Posterior cingulate gyrus (tissue), 11 donors: ENCODE measurements at places on chromosomes 5 and 9.

GRCh38 chr5:165138236-165138635 lies 1632.8 kb downstream of the MAT2B start:
- DNase-seq, result no peak

DNA sequence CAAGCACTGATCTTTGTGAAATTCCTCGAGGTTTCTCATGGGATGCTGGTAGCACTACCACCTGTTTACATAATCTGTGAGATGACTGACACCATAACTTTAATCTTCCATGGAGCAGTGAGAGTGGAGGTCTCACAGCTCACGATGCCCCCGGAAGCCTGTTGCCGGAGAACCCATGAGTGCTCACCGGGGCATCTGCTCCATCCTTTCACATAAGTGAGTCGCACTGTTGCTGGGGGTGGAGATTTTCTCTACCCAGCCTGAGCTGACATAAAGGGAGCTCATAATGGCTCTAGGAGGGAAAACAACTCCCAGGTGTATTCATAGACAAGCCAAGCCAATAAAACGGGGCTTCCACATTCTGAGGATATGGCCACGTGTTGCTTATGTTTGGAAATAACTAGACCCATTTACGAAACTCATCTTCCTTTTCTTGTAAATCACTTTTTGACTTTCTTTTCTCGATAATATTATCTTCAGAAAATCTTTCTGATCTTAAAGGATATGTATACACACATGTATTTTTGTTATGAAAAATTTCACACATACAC lies 11.2 kb upstream of the GFPT2 start:
- no peak for DNase-seq

- DNase-seq, result no peak
These were observed 27.3 kb upstream of the TTC23L start for GRCh38 chr5:34811706-34812105.

- no peak for DNase-seq
These were observed 74.0 kb upstream of the CCNG1 start for GRCh38 chr5:163363389-163363788.

- no peak for DNase-seq
These were observed 110.0 kb downstream of the PAX5 start for GRCh38 chr9:36924071-36924470.

DNA sequence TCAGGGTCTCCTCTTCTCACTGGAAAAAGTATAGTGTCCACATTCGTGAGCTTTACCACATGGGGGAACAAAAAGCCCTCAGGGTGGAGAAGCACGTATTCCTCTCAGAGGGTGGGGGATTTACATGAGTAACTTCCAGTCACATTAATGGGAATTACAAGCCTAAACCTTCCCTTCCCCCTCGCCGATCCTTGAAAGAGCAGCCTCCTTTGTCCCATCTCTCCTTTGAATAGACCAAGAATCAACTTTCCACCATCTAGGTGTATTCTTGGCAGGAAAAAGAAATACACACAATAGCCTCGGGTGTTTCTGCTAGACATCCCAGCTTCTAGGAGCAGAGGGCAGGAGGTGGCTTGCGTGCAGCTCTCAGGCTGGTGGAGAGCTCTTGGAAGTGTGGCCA lies 144.4 kb downstream of the ZNF462 start:
- no peak for DNase-seq

DNA sequence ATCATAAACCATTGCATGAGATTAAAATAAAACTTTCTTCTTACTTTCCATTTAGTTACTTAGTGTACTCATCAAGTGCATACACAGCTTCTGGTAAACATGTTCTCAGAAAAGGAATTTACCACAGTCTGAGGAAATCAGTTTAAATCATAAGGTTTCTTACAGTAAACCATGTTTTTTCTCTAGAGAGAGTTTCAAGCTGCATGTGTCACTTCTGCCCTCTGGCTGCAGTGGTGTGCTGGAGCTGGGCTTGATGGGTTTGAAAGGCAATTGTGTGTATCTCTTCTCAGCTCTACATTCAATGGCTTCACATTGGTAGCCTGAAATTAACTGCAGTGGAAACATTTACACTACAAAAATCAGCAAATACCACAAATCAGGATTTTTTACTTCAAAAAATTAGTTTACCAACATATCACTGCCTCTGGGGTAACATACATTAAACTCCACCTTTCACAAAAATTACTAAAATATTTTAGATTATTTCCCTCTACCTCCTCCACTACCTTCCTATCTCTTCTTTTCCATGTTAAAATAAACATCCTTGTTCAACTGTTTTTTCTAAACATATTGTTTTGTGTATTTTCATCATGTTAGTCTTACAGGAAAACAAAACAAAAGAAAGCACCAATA lies 414.3 kb downstream of the ANXA1 start:
- DNase-seq, result peak; percentile 75

DNA sequence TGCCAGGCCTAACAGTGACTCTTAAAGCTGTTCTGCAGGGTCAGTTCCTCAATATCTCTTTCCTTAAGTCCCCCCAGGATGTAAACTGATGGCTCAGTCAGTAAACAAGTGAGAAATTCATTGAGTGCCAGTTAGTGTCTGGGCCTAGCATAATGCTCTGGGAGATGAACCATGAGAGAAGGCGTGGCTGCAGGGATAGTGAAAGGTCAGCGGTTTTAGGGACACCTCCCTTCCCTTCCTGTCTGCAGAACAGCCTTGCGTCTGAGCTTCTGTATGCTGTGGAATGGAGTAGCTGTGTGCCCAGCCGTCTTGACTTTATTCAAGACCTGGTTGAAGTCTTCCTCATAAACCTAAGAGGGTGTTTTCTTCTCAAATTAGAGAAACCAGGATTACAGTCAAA lies 46.7 kb upstream of the DMRT3 start:
- no peak for DNase-seq

DNA sequence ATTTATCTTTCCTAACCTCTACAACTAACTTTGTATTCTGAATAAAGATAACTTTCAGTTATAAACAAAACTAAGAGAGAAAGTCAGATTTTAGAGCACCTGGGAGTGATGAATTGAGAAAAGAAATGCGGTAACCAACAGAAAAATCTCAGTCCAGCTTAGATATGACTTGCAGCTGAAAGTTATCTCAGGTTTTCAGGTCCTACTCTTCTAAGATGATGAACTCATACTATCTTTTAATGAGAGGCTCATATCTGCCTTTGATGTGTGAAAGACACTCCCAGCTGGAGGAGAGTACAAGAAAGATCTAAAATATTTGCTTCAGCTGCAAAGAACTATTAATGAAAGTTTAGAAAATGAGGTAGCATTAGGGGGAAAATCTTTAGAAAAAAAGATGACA lies 190.5 kb downstream of the DENND1A start:
- DNase-seq, result no peak

GRCh38 chr9:111812337-111812736 lies 17.6 kb upstream of the SHOC1 start:
- no peak for DNase-seq

DNA sequence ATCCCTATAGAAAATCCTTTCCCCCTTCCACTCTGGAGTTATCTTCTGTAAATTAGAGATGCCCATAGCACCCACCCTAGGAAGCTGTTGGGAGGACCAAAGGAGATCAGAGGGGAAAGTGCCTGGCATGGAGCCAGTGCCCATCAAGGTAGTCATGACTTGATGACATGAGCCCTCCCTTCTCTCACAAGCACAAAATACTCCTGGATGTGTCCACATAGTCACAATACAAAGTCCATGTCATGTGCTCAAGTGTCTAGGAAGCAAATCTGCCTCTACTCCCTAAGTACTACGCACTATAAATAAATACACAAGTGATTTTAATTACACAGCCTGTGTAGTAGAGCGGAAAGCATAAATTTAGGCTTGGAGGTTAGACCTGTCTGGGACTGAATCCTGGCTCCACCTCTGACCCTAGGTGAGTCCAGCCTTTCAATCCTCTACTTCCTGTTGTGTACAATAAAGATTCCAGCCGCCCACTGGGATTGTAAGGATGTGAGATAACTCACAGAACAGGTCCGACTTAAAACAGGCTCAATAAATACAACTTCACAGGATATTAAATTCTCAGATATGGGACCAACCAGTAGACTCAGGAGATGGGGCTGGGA lies 30.6 kb downstream of the TTC39B start:
- DNase-seq, result no peak

DNA sequence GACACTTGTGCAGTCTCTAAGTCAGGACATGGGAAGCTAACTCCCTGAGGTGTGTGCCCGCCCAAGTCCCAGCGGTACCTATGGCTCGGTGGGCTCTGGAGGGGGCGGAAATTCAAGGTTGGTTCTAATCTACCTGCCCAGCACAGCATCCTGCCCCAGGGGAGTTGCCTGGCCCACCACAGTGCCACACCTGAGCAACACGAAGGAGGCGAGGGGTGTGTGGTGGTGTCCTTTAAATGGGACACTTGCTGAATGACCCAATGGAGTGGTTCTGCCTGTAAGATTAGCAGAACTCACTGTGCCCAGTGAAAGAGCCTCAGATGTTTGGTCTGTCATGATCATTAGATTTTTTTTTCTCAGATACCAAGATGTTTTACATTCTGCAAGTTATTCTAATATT lies 70.7 kb upstream of the OTULINL start:
- no peak for DNase-seq

DNA sequence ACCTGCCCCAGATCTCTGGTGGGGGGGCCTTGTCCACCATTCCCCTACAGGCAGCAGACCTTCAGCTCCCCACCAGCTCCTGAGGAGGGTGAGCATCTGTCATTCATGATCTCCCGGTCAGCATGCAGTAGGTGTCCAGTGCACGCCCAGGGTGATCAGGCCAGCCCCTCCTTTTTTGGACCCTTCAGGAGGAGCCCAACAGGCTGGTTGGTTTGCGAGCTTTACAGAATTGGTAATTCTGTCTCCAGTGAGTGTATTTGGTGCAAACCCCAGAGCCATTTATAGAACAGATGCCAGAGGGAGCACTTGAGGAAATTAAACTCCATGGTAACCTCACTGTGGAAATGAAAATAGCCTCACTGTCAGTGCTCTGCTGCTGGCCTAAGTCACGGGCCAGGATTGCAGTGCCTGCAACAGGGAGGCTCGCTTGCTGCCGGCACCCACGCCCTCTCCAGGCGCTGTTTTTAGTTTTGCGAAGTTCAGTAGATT lies 23.4 kb downstream of the WNK2 start:
- peak; percentile 64 for DNase-seq

DNA sequence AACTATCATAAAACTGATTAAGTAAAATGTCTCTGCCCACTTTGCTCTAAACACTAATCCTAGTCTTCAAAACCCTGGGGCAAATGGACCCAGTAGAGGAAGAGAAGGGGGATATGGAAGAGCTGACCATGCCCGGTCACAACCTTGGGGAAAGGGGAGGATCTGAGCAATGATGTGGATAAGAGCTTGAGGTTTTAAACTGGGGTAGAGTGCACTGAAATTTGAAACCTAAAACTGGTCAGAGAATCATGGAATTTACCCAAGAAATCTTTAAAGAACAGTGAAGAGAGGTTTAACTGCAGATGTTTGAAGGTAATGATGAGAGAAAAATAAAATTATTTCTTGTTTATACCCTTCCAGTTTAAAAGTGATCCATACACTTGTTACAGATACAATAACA lies 110.8 kb downstream of the MRPS30 start:
- DNase-seq, result no peak

- peak; percentile 95 for DNase-seq
These were observed 4.3 kb upstream of the AHRR start for GRCh38 chr5:317086-317811.

DNA sequence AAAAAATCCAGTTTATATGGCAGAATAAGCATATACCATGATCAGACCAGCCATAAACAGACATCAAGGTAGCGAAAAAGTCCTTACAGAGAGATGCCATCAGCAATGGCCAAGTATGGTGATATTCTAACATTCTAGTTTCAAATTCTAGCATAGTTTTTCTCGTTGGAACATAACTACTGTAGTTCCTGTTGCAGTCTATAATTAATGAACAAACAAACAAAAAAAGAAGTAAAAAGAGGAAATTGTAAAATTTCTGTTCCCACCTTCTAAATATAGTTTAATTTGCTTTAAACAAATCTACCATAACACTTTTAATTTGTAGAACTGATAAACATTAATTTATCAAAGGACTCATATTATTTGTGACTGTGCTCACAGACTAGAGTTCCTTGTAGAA lies 9.9 kb upstream of the CD180 start:
- DNase-seq, result no peak

DNA sequence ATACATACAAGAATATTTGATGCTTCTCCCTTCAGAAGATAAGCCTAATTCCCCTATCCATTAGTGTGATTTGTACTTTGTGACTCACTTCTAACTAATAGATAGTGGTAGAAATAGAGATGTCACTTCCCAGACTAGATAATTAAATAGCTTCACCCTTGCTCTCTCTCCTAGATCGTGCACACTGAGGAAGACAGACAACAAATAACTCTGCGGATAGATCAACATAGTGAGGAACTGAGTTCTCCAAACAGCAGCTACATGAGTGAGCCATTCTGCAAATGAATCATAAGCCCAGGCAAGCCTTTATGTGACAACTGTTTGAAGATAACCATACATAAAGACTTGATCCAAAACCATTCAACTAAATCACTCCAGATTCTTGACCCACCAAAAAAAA lies 1083.4 kb upstream of the C9orf72 start:
- DNase-seq, result no peak

DNA sequence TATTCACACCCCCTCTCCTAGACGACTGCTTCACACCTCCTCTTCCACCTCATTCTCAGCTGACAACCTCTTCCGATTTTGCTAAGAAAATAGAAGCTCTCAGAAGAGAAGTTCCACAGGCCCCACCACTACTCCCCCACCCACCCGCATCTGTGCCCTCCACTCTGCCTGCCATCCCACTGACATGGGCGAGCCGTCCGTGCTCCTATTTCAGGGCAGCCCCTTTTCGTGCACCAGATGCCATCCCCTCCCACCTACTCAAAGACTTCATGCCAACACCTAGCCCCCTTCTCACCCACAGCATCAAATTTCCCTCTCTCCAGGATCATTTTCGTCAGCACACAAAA lies 34.6 kb upstream of the JADE2 start:
- DNase-seq, result no peak

DNA sequence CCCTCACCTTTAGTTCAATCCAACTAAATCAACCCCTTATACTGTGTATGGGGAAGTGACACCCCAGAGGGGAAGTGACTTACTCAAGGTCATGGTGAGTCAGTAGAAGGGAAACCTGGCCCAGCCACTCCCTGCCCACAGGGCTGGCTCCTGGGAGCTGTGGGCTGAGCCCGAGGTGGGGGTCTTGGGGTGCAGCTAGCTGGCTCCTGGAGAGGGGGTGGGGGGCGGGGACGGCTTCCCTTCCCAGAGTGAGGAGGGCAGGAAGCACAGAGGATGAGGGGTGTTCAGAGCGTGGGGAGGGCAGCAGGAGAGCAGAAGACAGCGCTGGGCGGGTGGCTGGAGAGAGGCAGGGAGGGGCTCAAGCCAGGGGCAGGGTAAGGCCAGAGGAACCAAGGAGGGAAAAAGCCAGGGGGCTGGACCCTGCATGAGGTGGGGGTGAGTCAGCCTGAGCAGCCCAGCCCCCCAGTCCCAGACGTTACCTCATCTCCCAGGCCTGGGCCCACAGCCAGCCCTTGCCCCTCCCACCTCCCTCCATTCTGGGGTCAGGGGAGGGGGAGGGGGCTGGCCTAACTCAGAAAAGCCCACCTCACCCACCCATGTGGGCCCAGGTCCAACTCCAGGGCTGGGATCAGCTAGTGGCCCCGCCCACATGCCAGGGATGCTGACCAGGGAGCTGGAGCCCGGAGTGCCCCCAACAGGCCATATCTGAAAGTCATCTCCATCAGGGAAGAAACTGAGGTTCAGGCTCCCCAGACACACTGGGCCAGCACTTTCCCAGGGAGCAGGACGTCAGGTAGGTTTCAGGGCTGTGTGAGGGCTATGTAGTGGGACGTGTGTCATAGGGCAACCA lies 2.8 kb downstream of the PDLIM7 start:
- DNase-seq, result no peak
